ENCODE measurements at places on chromosomes 2 and 18. TPM values are rescaled to one million over a fixed set of nuclear protein-coding genes. Genes with fewer than 3 reads are reported as not detected.

DNA sequence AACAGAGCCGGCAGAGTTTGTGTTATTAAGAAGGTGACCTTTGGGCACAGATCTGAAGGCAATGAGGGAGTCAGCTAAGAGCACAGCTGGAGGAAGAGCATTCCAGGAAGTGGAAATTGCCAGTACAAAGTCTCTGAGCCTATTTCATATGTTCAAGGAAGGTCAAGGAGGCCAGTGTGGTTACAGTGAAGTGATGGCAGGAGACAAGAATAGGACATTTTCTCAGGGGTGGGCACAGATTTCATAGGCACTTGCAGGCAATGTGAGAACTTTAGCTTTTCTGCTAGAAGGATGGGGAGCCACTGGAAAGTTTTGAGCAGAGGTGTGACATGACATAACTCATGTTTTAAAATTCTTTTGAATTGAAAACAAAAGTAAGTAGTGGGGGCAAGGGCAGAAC, 50.3 kb downstream of the ARHGAP25 start:
- H3K27me3 ChIP-seq, result no peaks in the 10 kb centered on the region
- peaks cover 13% of the 10 kb centered on the region for H3K36me3 ChIP-seq
- no peak for DNase-seq
- no peak overlapping the region for H3K4me3 ChIP-seq
- H3K27ac ChIP-seq, result no peak overlapping the region
- peaks cover 27% of the 10 kb centered on the region for H3K4me1 ChIP-seq

DNA sequence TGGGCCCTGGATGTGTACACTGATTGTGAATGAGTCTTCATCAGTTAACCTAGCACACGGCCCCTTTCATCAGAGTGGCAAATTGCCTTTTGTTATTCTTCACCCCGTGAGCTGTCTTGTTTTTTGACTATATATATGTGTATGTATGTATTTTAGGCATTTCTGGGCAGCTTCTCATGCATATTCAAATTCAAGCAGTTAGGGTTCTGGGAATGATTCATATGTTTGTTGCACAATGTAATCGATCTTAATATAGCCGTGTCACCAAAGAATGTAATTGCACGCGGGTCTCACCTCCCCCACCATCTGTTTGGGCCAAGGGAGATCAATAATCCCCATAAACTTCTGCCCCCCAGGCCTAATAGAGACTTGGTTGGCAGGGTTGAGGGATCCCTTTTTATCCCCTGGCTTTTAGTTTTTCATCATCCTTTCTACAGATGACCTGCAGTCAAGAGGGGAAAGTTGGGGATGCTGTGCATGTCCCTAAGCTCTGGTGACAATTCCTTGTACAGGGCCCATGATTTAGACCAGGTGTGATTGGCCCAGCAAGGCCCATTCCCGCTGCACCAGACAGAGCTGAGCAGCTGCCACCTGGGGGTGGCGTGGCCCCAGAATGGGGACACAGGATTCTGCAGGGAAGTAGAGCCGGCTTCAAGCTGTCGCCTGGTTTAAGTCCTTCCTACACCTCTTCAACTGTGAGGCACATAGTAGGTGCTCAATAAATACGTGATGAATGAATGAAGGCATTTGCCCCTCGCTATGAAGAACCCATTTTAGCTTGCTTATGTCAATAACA, 19.2 kb downstream of the KCNF1 start:
- H3K27me3 ChIP-seq, result peaks cover 33% of the 10 kb centered on the region
- H3K4me3 ChIP-seq, result no peak overlapping the region
- DNase-seq, result no peak
- H3K4me1 ChIP-seq, result no peaks in the 10 kb centered on the region
- H3K27ac ChIP-seq, result no peak overlapping the region

- H3K27ac ChIP-seq, result no peak overlapping the region
- no peak overlapping the region for H3K4me3 ChIP-seq
- H3K4me1 ChIP-seq, result peaks cover 5% of the 10 kb centered on the region
- no peaks in the 10 kb centered on the region for H3K36me3 ChIP-seq
- DNase-seq, result no peak
These were observed 31.3 kb downstream of the PTPRM start for GRCh38 chr18:7598167-7599047.

GRCh38 chr2:139156730-139157129, 376.5 kb upstream of the NXPH2 start:
- H3K27me3 ChIP-seq, result no peaks in the 10 kb centered on the region
- no peak for DNase-seq
- peaks cover 4% of the 10 kb centered on the region for H3K36me3 ChIP-seq
- H3K27ac ChIP-seq, result no peak overlapping the region

- no peak overlapping the region for H3K4me3 ChIP-seq
- no peaks in the 10 kb centered on the region for H3K36me3 ChIP-seq
- no peaks in the 10 kb centered on the region for H3K4me1 ChIP-seq
- H3K27ac ChIP-seq, result no peak overlapping the region
- DNase-seq, result no peak
- H3K27me3 ChIP-seq, result peaks cover 8% of the 10 kb centered on the region
These were observed 20.5 kb upstream of the GREB1 start for GRCh38 chr2:11513319-11513718.

GRCh38 chr2:238420878-238421694, 5.6 kb upstream of the ASB1 start:
- DNase-seq, result no peak
- no peaks in the 10 kb centered on the region for H3K27me3 ChIP-seq
- H3K4me3 ChIP-seq, result no peak overlapping the region
- peaks cover 6% of the 10 kb centered on the region for H3K4me1 ChIP-seq
- no peaks in the 10 kb centered on the region for H3K36me3 ChIP-seq
- no peak overlapping the region for H3K27ac ChIP-seq

Gene CTAGE1
- not detected for total RNA-seq

Data from natural killer cell treated with Interleukin-12 subunit alpha and Interleukin-12 subunit beta and Interleukin-15 and Interleukin-18, amount 100 ng/mL, for 72 hours (primary cell).